ENCODE measurements at places on chromosomes 6 and 20.
A peak's percentile ranks its signal among the peaks of the same experiment; 100 is the strongest.

- DNase-seq, result no peak
Observed at GRCh38 chr6:22108199-22108598, 188.6 kb downstream of the PRL start.

DNA sequence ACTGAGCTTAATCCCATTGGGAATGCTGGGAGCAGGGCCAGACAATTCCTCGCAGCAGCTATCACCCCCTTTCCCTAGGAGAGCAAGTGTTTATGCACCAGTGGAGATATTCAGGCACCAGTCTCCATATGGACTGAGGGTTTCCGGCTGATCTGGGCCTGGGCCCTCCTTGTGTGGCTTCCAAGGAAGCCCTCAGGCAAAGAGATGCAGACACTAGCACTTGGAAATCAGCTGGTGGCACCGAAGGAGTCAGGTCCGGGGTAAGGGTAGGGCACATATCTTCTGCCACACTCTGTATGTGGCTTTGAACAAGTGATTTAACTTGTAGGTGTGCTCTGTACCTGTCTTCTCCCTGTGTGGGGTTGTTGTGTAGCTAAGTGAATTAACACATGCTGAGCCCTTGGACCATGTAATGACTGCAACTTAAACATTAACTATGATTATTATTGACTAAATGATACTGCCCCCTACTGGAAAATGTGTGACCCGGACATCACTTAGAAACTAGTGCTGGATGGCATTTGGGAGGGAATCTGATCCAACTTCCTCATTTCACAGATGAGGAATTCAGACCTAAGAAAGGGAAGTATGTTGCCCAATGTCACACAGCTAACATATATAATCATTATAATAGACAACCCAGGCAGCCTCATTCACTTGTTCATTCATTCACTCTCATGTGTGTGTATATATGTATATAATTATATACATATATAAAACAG lies 19.3 kb upstream of the WFDC2 start:
- DNase-seq, result peak; percentile 72

DNA sequence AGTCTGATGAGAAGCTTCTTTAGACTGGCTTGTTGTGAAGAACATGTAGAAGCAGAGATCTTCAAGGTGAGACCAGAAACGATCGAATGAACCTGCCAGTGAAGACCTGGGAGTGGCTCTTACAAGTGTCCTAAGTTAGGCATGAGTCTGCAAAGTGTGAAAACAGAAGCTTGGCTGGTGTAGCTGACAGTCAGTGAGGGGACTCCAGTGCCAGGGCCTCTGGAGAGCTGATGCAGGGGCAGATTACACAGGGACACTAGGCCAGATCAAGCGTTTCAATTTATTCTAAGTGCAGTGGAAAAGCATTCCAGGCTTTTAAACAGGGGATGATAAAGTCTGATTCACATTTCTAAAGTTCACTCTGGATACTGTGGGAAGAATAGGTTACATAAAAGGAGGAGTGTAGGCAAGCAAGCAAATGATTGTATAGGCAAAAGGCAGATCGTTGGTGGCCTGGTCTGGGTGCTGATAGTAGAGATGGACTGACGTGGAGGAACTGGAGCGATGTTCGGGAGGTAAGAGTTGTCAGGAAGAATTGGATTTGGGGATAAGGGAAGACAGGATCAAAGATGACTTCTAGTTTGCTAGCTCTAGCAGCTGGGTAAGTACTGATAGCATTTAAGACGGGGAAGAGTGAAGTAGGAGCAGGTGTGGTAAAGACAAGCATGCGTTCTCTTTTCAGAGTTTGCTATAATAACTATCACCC lies 133.5 kb downstream of the MAN1A1 start:
- DNase-seq, result no peak

- DNase-seq, result peak; percentile 95
Observed at GRCh38 chr6:33609528-33609927, 11.6 kb upstream of the ITPR3 start.

GRCh38 chr6:154885214-154885613 lies 109.9 kb upstream of the TIAM2 start:
- no peak for DNase-seq

DNA sequence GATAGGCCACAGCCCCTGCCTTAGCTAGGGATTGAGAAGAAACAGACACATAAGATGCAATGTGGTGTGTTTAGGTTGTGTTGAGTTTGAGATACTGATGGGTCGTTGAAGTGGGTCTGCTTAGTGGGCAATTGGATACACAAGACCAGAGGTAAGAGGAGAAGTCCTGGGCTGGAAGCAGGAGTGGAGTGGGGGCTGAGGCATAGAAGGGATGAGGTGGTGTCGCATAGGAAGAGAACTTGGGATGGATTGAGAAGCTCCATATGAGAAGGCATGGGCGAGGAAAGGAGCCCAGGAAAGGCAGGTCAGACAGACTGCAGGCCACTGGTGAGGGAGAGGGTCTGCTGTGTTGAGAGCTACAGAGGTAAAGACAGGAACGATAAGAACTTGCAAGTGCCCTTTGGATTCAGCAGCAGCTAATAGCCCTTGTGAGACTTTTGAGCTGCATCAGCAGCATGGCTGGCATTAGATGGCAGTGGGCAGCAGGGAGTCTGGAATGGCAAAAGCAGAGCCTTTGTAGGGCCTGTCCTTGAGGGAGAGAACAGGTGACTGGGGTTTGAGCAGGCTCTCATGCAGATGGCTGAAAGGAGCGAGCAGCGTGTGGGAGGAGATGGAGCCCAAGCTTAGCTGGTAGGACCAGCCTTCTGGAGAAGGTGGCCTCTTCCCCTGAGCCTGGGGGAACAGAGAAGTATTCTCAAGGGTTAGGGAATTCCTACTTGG lies 33.2 kb downstream of the PLCG1 start:
- DNase-seq, result no peak

DNA sequence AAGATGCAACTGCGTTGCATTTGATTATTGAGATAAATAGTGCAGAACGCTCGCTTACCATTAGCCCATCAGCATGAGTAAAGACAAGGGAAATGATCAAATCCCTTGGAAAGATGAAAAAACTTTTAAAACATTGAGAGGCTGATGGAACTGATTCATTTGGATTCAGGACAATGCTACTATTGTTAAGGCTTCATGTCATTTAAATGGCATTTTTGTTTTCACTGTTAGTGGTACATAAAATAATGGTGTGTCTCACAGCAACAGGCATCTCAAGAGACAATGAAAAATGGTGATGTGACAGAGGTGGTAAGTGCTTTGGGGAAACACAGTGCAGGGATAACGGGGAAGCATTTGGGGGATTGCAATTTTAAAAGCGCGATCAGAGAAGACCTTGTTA lies 159.7 kb upstream of the KCNG1 start:
- peak; percentile 30 for DNase-seq

DNA sequence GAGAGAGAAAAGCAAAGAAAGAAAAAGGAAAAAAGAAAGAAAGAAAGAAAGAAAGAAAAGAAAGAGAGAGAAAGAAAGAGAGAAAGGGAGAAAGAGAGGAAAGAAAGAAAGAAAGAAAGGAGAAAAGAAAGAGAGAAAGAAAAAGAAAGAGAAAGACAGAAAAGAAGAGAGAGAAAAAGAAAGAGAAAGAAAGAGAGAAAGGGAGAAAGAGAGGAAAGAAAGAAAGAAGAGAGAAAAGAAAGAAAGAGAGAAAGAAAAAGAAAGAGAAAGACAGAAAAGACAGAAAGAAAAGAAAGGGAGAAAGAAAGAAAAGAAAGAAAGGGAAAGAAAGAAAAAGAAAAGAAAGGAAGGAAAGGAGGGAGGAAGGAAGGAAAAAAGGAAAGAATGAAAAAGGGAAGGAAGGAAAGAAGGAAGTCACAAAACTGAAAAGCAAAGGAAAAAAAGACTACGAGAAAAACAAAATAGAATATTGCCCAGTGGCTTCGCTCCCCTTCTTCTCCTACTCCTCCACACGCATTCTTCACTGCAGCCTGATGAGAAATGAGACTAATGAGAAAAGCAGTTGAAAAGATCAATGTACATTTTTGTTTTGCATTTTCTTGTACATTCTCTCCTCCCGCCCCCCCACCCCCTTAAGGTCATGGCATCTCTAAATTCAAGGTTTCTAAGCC lies 170.0 kb downstream of the SOD2 start:
- DNase-seq, result no peak

DNA sequence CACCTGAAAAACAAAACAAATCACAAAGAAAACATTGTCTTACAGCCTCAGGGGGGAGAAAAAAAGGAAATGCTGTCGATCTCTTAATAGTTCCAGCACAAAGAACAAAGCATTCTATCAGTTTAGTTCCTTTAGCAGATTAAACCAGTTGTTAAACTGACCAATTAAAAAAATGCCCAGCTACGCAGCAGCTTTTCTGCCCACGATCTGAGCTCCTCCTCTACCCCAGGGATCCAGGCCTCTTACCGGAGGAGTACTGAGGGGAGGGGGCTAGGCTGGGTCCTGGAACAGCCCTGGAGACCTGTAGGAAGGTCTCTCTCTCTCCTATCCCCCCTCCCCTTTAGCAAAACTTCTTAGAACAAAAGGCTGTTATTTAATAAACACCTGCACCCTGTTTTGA lies 13.4 kb downstream of the PTK7 start:
- no peak for DNase-seq

GRCh38 chr6:152267967-152268845 lies 369.0 kb downstream of the SYNE1 start:
- DNase-seq, result peak; percentile 60

DNA sequence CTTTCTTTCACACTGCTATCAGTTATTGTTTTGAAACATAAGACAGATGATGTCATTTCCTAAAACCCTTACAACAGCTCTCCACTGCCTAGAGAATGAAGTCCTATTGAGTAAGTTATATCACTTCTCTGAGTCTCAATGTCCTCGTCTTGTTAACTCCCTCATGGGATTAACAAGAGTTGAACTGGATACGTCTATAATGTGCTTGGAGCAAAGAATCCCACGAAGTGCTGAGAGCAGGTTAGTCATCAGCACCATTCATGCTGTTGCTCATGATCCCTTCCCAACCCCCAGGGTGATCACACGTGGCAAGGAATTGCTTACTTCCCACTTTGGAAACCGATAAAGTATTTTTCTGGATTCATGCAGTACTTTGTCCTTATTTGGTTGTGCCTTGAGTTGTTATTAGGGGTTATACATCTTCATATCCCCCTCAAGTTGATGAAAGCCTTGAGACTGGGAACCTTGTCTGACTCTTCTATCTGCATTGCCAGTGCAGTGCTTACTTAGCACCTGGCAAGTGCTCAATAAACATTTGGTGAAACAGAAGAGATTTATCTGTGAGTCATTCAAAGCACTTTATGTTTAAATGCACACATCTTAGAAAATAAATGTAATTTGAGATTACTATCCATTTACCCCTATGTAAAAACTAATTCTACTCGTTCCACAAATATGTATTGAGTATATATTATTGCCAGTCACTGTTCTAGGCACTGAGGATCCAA lies 487.5 kb downstream of the EPM2A start:
- DNase-seq, result peak; percentile 95

DNA sequence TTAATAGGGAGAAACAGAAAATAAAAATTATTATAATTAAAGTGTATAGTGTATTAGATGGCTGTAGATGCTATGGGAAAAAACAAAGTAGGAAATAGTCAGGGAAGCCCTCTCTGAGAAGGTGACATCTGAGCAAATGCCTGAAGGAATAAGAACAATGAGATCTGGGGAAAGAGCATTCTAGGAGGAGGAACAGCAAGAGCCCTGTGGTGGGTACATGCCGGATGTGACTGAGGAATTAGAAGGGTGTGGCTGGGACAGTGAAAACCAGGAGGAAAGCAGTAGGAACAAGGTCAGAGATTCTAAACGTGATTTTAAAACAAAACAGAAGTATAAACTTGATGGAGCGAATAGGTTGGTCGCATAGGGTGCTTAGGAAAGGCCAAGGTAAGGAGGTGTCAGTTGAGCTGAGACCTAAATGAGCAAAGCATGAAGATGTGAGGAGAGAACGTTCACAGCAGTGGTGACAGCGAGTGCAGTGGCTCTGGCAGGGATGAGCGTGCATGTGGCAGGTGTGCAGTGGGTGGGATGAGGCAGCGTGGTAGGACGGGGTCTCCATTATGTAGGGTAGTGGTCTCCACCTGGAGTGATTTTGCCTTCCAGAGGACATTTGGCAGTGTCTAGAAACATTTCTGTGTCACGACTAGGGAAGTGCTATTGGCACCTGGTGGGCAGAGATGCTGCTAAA lies 97.1 kb upstream of the MRPS10 start:
- peak; percentile 54 for DNase-seq

- no peak for DNase-seq
Observed at GRCh38 chr6:39074486-39074885, 25.9 kb downstream of the GLP1R start.

DNA sequence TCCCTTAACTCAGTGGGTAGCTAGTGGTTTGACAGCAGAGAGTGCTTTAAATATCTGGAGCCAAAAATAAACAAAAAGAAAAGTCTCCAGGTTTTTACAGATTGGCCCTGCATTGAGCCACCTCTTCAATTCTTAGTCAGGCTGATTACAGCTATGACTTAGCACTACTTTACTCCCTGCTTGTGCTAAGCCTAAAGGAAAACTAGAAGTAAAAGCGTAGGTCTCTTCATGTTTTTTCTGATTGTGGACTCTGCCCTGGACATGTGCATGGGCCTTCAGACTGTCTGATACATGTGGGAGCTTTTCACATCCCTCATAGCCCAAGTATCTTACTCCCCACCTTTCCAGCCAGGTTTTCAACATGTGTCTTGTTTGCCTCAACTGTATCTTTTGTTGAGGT lies 33.3 kb downstream of the KPNA5 start:
- no peak for DNase-seq

GRCh38 chr6:154358019-154358545 lies 1.5 kb upstream of the IPCEF1 start:
- no peak for DNase-seq

- no peak for DNase-seq
Observed at GRCh38 chr6:132666118-132666517, 7.1 kb upstream of the TAAR1 start.

- peak; percentile 29 for DNase-seq
Observed at GRCh38 chr6:79762370-79762769, 131.2 kb downstream of the SH3BGRL2 start.

- DNase-seq, result no peak
Observed at GRCh38 chr20:8242827-8243724, 111.0 kb downstream of the PLCB1 start.

DNA sequence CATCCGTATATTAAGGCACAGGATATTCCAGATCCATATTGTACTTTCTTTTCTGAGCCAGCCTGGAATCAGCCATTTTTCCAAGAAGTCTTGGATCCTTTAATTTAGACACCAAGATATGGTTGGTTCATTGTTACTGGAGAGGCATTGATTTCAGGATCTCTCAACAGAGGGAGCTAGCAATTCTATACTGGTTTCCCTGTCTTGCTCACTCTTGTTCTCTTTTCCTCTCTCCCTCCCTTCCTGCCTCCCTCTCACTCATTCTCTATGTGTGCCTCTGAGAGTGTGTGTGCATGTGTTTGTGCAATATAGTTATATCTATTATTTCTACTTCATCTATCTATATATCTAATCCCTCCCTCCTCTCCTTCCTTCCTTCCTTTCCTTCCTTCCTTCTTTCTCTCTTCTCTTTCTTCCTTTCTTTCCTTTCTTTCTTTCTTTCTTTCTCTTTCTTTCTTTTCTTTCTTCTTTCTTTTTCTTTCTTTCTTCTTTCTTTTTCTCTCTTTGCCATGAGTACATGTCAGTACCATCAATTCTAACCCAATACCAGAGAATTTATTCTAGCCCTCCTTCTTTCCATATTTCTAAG lies 299.1 kb downstream of the EPHA7 start:
- DNase-seq, result no peak

Data from ELR (cell line).